ENCODE measurements at places on chromosomes 5 and 9.
A peak's percentile ranks its signal among the peaks of the same experiment; 100 is the strongest.

GRCh38 chr5:2991884-2992283 lies 240.4 kb upstream of the IRX2 start:
- no peak for DNase-seq

GRCh38 chr9:129737479-129738274 lies 15.2 kb downstream of the PTGES start:
- DNase-seq: peak; percentile 81

GRCh38 chr5:175606409-175606808 lies 51.5 kb upstream of the HRH2 start:
- DNase-seq: no peak

- peak; percentile 79 for DNase-seq
Observed at GRCh38 chr9:128339761-128340690, at the start of gene SLC27A4. Gene SLC27A4 (plus strand): TSS chr9:128340527. CDS start chr9:128343133, 2,606 bp downstream.

GRCh38 chr5:139575751-139576150 lies 14.6 kb downstream of the UBE2D2 start:
- DNase-seq: no peak

- DNase-seq: no peak
Observed at GRCh38 chr9:83935276-83935935, 14.2 kb upstream of the KIF27 start.

DNA sequence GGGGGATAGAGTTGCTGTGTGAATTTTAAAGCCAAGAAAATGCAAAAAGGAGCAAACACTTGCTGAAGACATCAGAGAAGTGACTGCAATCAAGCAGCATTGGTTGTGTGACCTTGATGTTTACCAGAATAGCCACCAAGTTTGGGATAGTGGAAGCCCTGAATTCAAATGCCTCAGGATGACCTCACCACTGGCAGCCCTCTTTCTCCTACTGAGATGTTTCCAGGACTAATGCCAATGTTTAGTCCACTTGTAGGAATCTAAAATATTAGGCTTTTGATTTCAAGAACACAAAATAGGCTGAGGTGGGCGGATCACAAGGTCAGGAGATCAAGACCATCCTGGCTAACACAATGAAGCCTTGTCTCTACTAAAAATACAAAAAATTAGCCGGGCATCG lies 112.2 kb upstream of the NUDT12 start:
- DNase-seq: no peak

DNA sequence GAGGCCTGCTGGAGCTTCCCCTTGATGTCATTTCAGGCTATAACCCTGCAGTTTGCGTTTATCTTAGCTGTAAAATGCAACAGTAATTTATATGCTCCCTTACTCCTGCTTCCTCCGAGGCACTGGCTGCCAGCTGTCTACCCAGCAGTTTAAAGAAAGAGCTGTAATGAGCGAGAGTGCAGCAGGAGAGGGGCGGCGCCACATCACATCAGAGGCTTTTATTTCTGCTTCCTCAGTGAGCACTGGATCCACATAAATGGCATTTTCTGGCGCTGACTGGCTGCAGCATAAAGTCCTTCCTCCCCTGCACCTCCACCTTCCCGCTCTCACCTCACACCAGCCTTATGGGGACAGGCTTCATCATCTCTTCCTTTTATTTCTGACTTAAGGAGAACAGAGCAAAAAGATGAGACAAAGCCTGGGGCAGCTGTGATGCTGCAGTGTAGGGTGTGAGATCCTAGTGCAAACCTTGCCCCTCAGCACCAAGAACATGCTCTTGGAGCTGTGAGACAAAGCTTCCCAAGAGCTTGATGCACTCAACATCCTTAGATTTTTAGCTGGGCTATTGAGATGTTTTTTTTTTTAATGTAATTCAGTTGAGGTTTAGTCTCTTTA lies 829.6 kb upstream of the ZNF608 start:
- DNase-seq: no peak

- DNase-seq: no peak
Observed at GRCh38 chr5:33223563-33224284, 217.0 kb upstream of the TARS1 start.

- DNase-seq: no peak
Observed at GRCh38 chr9:76257311-76257710, 136.9 kb downstream of the RFK start.

GRCh38 chr9:128805661-128806060 lies 12.6 kb upstream of the ENDOG start:
- no peak for DNase-seq

- DNase-seq: no peak
Observed at GRCh38 chr5:159452480-159453167, 122.3 kb upstream of the IL12B start.

GRCh38 chr5:103357636-103358035 lies 99.1 kb downstream of the MACIR start:
- DNase-seq: no peak

- no peak for DNase-seq
Observed at GRCh38 chr5:14008819-14009311, 64.4 kb upstream of the DNAH5 start.

DNA sequence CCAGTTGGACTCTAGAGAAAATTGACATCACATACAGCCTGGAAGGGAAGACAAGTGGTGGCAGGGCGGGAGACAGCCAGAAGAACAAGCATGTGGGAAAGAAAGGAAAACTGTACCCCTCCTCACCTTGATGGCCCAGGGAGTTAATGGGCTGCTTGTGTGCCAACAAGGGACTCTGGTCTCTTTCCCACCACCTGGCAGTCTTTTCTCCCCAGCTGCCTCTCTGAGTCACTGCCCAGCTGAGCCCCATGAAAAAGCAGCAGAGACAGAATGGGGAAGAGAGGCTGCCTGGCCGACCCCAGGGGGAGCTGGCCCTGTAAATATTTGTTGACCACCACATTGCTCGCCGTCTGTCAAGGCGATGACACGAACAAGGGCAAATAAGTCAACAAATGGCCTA lies 359.4 kb downstream of the ENC1 start:
- DNase-seq: no peak

DNA sequence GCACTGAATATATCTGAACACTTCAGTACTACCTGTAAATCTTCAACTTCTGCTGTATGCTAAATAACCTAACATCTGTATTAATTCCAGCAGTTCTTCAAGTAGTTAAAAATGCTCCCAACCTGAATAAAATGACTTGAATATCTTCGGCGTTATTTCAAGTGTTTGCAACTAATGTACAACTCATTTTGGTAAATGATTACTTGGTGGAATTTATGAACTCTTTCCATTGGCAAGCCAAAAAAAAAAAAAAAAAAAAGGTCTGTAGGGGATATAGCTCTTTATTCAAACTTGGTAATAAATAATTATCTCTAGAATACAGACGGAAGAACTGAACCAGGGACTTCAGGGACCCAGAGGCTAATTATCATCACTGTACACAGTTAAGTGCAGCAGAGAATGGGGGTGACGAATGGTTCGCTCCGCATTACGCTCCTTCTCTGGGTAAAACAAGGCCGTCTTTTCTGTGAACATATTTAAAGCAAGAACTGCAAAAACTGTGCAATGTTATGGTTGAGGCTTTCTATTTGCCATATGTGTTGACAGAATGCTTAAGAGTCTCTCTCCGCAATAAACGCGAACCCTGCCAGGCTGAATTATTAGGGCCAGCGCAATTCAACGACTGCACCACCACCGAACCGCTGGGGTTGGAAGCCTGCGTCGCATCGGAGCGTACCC lies 1.9 kb upstream of the ERBIN start:
- DNase-seq: no peak

DNA sequence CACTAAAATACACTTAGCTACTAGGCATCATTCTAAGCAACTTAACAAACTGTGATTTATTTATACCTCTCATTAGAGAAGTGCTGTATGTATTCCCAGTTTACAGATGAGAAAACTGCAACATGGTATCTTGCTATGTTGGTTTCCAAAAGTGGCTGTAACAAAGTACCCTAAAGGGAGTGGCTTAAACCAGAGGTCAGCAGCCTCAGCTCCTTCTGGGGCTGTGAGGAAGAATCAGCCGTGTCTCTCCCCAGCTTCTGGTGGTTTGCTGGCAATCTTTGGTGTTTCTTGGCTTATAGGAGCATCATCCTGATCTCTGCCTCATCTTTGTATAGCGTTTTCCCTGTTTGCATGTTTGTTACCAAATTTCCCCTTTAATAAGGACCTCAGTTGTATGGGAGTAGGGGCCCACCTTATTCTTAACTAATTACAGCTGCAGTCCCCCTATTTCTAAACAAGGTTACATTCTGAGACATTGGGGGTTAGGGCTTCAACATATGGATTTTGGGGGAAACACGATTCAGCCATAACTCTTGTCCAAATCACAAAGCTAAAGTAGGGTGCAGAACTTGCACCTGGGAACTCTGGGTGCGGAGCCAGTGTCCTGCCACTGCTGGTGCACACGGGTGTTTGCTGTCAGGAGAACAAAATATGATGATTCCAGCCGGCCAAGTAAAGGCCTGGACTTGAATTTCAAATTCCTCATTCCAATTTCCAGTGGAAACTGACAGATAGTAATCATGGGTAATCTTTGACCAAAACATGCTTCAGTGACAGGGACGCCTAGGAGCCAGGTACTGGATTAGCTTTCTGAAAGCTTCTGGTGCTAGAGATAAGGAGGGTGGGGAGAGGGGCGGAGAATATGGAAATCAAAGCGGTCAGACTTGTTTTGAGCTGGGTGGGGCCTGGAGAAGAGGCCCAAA lies 43.3 kb downstream of the RAI14 start:
- no peak for DNase-seq

- DNase-seq: no peak
Observed at GRCh38 chr5:181133610-181134231, 2.8 kb upstream of the OR2V1 start.

GRCh38 chr5:113190347-113190746 lies 213.7 kb downstream of the DCP2 start:
- DNase-seq: no peak

DNA sequence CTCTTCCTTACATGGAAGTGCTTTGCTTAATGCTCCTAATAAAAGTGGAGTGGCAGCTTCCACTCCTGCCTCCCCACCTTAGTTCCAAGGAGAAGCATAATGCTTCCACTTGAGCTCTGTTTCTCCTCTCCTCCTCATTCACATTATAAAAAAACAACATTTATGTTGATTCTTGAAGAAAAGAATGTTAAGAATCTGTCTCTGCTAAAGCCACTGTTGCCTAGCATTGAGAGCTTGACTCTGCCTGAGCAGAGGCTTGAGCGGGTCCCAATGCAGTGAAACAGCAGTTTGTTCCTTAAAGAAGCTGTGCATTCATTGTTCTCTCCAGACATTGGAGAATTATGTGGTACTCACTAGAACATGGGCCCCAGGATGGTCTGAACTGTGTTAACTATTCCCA lies 101.5 kb upstream of the GHR start:
- DNase-seq: no peak

DNA sequence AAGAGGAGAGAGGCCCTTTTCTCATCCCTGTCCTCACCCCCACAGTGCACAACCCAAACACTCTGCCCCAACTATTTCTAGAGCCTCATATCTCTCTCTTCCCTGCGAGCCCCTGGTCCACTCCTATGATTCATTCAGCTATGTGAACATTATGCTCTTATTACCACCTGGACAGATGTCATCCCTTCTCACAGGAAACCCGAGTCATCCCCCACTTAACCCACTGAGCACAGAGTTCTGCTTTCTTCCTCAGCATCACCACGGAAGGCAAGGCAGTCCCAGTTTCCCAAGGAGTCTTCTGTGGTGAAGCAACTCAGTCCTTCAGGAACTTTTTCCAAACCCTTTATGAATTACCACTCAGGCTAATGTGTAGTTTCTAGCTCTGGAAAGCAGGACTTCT lies 1.3 kb downstream of the DNAI1 start:
- DNase-seq: no peak

- no peak for DNase-seq
Observed at GRCh38 chr9:91516081-91516480, 92.4 kb upstream of the NFIL3 start.

DNA sequence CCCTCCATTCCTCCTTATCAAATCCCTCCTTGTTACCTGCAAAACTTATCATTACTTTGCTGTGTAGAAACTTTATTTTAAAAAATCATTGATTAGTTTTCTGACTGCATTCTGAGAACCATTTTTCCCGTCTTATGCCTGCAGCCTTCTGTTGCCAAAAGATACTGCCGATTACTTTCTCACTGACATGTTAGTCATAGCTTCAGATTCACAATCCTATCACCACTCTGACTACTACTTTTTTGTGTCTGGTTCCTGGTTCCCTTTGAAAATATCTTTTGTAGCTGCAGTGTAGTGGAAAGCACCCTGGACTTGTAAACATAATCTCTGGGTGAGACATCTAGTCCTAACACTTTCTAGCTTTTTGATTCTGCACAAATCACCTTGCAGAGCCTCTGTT lies 71.7 kb downstream of the NR2F1 start:
- no peak for DNase-seq

GRCh38 chr5:72857396-72857795 lies 40.9 kb downstream of the TNPO1 start:
- DNase-seq: no peak

GRCh38 chr9:70601000-70601951 lies 186.8 kb upstream of the KLF9 start:
- no peak for DNase-seq

GRCh38 chr5:52943808-52944207 lies 45.3 kb upstream of the ITGA2 start:
- DNase-seq: no peak

GRCh38 chr5:95907067-95907705 lies 54.5 kb downstream of the ELL2 start:
- DNase-seq: peak; percentile 72

DNA sequence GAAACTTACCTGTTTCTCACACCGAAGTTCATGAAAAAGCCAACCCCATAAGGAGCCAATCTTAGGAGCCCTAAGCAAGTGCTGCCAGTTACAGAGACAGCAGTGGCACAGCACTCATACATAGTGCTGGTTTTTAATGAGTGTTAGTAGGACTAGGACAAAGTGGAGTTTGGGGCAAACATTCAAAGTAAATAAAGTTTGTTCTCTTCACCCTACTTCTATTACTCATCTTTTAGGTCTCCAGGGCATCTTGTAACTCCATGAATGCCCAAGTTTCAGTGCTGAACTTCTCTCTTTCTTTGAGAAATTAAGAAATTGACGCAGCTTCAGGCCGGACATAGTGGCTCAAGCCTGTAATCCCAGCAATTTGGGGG lies 584.7 kb downstream of the EBF1 start:
- no peak for DNase-seq

DNA sequence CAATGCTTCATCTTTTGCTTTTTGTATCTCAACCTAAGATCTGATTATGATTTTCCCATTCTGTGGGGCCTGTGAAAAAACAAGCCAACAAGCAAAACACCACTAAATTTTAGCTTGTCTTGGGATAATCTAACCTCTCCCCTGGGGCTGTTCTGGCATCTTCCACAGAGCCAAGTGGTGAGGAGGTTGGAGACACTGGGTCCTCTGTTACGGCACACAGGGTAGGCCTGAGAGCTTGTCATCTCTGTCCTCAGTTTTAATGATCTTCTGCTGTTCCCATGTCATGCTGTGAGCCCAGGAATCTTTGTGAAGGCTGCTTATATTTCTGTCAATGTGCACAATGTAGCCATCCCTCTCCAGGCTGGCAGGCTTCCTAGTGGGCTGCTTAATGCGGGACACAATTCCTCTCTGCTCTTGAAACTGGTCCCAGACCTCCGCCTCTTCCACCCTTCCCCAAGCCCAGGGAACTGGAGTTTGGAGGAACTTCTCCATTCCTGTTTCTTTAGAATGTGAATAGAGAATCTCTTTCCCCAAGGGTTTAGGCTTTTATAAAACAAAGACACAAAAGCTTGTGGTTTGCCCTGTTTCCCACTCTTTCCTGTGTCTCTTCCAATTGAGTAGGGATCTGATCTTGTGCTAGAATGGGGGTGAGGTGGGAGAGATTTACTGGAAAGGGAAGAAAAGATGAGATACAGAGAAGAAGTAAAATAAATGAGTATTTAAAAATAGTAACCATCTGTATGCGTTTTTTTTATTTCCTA lies 30.9 kb upstream of the SEMA6A start:
- DNase-seq: no peak

GRCh38 chr9:127463911-127464310 lies 12.6 kb downstream of the LRSAM1 start:
- DNase-seq: no peak
